ENCODE measurements at places on chromosomes 12 and 14.

- no peak for DNase-seq
These were observed 24.4 kb downstream of the ATP23 start for GRCh38 chr12:57965766-57966165.

- DNase-seq = no peak
These were observed 36.9 kb upstream of the SINHCAF start for GRCh38 chr12:31362759-31363415.

GRCh38 chr12:130428116-130428515 lies 90.4 kb downstream of the PIWIL1 start:
- no peak for DNase-seq

DNA sequence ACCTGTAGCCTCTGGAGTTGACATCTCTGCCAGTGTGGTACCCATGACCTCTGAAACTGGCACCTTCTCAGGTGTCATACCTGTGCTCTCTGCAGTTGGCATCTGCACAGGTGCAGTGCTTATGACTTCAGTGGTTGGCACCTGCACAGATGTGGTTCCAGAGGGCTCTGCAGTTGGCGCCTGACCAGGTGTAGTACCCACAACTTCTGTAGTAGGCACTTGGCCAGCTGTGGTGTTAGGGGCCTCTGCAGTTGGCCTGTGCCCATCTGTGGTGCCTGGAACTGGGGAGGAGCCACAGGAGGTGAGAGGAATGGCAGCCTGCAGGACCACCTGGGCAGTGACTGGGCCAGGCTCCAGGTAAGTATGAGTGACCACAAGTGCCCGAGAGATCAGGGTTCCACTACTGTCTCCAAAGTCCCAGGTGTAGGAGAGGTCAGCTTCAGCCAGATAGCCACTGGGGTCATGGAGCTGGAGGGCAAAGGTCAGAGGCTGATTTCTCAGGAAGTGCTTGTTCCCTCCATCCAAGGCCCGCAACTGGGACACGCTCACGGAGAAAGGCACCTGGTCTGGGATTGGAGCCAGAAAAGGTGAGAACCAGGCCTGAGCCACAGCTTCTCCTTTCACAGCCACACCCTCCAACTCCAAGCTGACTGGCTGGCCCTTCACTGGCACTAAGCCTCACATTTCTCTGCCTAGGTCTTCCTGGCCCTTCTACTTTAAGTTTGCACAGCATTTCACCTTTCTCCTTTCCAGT lies 8.6 kb downstream of the PMEL start:
- DNase-seq = no peak

DNA sequence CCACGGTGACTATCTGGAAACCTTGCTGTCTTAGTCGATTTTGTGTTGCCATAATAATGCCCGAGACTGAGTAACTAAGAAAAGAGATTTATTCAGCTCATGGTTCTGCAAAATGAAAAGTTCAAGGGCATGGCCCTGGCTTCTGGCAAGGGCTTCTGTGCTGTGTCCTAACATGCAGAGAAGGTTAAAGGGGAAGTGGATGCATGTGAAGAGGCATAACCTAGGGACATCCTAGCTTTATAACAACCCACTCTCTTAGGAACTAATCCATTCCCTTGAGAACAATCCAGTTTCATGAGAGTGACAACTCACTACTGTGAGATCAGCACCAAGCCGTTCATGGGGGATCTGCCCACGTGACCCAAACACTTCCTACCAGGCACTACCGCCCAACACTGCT lies 11.5 kb downstream of the FLVCR2 start:
- no peak for DNase-seq

GRCh38 chr12:19659501-19659900 lies 220.2 kb downstream of the AEBP2 start:
- no peak for DNase-seq

DNA sequence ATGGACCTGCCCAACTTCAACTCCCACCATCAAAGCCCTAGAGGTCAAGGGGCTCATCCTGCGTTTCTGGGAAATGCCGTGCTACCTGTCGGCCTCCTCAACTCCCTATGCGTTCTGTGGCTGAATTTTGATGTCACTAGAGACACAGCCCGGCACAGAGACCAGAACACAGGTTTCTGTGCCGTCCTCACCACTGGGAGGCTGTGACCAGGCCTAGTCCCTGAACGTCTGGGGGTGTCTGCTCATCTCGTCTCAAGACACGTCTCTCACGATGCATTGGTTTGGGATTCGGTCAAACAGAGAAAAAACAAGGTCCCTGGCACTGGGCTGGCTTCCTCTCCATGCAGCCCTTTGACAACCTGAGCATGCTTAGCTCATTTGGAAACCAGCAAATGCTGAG lies 33.5 kb downstream of the SLC15A4 start:
- DNase-seq = no peak

DNA sequence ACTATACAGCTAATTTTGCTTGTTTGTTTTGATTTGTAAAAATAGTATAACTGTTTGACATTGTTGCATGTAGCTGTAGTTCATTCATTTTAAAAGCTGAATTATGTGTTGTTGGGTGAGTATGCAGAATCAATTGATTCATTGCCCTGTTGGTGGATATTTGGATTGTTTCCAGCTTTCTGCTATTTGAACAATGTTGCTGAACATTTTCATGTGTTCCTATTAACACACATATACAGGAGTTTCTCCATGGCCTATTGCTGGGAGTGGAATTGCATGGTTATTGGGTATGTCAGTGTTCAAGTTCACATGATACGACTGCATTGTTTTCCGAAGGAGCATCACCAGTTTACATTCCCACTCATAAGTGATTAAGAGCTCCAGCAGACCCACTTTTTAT lies 75.3 kb downstream of the SRGAP1 start:
- DNase-seq = no peak

DNA sequence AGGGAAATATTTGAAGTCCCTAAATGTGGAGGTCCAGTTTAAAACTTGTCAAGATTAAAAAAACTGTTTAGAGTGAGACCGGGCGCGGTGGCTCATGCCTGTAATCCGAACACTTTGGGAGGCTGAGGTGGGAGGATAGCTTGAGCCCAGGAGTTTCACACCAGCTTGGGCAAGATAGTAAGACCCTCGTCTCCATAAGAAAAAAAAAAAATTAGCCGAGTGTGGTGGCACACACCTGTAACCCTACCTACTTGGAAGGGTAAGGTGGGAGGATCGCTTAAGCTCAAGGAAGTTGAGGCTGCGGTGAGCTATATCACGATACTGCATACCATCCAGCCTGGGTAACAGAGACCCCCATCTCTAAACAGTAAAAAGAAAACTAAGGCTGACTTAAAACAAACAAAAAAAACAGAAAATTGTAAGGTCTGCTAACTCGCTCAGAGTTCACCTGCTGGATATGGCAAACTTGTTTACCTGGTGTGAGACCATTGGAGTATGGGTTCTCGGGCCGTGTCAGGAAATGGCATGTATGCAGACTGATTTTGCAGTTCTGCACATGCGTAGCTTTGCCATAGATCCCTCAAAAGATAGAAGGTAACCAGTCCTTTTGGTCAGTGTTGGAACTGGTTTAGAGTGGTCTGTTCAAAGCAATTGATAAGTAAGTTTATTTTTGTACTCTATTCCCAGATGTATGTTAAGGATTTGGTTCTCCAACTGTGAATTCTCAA lies 2.1 kb downstream of the RNF10 start:
- DNase-seq = no peak

DNA sequence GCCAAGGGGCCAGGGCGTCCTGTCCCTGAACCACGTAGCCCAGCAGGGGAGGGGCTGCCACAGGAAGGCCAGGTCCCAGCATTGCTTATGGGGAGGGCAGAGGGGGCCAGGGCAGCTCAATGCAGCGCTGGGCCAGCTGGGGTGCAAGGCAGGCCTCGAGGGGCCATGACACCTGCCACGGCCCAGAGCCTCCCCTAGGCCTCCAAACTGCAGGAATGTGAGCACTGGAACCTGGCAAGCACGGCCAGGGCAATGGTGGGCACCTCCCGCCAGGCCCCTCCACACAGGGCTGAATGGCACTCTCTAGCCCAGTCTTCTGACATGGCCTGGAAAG lies 32.5 kb upstream of the GPR132 start:
- DNase-seq = no peak

- DNase-seq = no peak
These were observed 140.7 kb upstream of the PWP1 start for GRCh38 chr12:107544937-107545336.

DNA sequence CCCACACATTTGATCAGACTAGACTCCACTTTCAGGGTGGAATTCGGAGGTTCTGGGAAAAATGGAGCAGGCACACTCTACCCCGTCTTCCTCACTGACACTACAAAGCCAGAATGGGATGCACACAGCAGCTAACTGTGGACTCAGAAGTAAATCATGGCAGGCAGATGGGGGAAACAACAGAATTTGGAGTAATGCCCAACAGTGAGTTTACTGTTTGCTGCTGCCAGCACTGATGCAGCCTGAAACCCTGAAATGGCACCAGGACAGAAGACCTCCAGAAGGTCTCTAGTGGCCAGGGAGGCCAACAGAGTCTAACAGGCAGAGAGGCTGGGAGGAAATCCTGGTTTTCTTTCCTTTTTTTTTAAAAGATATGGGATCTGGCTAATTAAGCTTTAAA lies 24.6 kb downstream of the KCTD10 start:
- no peak for DNase-seq

GRCh38 chr12:131607658-131608447 lies 103.0 kb upstream of the SFSWAP start:
- no peak for DNase-seq

- DNase-seq = no peak
These were observed 2.1 kb downstream of the MYL6 start for GRCh38 chr12:56160193-56160763.

DNA sequence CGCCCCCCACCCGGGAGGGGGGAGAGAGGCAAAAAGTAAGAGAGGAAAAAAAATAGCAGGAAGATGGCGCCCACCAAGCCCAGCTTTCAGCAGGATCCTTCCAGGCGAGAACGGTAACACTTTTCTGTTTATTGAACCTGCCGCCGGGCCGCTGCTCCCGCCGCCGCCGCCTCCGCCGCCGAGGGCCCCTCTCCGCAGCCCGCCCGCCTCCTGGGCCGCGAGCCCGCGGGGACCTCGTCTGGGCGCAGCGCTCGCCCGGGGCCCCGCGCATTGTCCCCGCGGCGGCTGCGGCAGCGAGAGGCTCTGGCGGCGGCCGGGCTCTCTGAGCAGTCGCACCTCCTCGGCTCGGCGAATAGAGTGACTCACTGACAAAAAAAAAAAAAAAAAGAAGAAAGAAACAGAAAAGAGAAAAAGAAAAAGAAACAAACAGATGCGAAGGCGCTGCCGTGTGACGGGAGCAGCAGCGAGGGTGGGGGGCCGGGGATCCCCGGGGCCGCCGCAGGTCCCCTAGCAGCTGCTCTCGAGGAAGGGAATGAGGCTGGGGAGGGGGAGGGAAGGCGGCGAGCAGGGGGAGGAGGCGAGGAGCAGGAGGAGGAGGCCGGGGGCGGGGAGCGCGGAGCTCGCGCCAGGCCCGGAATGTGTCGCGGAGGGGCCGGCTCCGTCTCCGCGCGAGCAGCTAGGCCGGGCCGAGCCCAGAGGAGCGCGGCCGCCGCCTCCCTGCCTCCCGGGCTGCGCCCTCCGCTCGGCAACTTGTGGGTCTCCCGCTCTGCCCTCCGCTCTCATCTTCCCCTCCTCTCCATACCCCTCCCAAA lies 781 bp downstream of the NPAS3 start:
- DNase-seq = no peak

- no peak for DNase-seq
These were observed 14.7 kb upstream of the TBX3 start for GRCh38 chr12:114698566-114699163.

- DNase-seq = no peak
These were observed 501.7 kb downstream of the DIO2 start for GRCh38 chr14:79709573-79709972.

DNA sequence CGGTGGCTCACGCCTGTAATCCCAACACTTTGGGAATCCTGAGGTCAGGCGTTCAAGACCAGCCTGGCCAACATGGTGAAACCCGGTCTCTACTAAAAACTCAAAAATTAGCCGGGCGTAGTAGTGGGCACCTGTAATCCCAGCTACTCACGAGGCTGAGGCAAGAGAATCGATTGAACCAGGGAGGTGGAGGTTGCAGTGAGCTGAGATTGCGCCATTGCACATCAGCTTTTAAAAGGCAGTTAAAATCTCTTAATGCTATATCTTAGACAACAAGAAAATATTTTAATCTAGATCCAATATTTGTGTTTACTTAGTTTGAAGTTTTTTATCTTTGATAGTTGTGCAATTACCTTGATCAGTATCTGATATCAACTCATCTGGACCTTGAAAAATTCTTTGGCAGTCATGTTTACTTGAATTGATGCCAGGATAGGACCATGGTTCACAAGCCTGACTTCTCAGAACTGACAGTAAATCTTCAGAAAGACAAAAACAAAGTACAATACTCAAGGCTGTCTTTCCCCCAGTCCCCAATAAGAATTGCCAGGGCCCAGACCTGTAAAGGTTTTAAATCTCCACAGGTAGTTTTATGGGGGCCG lies 135.0 kb upstream of the AEBP2 start:
- no peak for DNase-seq

GRCh38 chr12:107337346-107338095 lies 244.2 kb upstream of the CRY1 start:
- DNase-seq = no peak

GRCh38 chr14:100611811-100612480 lies 24.7 kb upstream of the BEGAIN start:
- DNase-seq = no peak

DNA sequence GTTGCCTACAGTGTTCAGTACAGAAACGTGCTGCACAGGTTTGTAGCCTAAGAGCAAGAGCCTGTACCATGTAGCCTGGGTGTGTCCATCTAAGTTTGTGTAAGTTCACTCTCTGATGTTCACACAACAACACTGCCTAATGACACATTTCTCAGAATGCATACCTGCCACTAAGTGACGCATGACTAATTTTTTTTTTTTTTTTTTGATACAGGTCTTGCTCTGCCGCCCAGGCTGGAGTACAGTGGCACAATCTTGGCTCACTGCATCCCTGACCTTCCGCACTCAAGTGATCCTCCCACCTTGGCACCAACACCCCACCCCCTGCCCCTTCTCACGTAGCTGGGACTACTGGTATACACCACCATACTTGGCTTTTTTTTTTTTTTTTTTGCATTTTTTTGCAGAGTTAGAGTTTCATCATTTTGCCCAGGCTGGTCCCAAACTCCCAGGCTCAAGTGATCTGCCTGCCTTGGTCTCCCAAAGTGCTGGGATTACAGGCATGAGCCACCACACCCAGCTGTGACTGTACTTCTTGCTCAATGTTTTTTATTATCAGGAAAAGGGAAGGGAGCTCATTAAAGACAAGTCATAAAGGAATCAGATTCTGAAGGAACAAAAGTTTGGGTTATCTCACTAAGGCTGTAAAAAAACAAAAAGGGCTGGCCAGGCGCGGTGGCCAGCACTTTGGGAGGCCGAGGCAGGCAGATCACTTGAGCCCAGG lies 10.0 kb upstream of the CDC42BPB start:
- DNase-seq = no peak
